ENCODE measurements at places on chromosomes 2 and 18.

DNA sequence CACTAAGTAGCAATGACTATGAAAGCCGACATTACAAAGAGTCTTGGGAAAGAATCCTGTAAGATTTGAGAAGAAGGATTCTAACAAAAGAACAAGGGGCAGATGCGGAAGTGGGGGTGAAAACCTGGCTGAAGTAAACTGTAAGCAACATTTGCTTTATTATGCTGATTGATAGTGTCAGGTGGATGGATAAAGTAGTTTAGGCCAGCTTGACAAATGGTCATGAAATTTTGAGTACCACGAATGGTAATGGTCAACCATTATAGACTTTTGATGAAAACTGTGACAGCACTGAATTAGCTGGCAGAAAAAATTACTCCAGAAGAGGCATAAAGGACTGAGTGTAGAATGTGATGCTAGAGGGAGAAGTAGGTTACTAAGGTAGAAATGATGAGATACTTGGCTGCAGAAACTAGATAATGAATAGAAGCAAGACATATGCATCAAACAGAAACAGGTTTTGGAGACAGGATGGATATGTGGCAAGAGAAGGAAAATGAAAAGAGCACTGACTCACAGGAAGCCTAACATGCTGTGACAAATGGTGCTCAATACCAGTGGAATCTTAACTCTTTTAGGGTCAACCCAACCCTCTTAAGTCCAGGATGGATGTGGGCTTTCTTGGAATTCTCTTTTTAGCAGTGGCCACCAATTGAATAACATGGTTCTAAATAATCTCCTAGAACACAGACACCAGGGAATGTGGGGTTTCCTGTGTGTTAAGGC lies 6.8 kb downstream of the THUMPD2 start:
- DNase-seq, result no peak

GRCh38 chr2:177516824-177517544 lies 124.4 kb downstream of the AGPS start:
- DNase-seq, result no peak

GRCh38 chr2:157477919-157478318 lies 34.0 kb upstream of the CYTIP start:
- DNase-seq, result no peak

- DNase-seq, result no peak
Measured at GRCh38 chr2:135585586-135585985, 54.3 kb downstream of the R3HDM1 start.

DNA sequence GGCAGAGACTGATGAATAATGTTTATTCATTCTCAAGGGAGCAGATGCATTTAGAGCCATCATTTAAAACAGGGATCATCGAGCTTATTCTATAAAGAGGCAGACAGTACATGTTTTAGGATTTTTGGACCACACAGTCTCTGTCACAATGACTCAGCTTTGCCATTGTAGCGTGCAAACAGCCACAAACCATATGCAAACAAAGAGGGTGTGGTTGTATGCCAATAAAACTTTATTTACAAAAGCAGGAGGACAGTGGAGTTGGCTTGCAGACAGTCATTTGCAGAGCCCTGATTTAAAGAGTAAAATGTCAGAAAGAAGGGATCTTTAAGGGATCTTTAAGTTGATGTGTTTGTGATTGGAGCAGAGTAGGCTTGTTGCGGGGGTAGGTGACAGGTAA lies 51.5 kb downstream of the SMIM21 start:
- no peak for DNase-seq

DNA sequence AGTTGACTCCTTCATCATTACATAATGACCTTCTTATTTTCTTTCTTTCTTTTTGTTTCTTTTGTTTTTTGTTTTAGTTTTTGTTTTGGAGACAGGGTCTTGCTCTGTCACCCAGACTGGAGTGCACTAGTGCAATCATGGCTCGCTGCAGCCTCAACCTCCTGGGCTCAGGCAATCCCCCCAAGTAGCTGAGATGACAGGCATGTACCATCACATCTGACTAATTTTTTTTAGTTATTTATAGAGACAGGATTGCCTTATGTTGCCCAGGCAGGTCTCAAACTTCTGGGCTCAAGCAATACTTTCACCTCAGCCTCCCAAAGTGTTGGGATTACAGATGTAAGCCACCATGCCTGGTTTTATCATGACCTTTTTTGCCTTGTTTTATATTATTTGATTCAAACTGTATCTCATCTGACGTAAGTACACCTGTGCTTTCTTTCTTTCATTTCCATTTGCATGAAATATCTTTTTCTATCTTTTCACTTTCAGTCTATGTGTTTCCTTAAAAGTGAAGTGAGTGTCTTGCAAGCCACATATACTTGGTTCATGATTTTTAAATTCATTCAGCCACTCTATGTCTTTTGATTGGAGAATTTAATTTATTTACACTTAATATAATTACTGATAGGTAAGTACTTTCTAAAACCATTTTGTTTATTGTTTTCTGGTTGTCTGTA lies 39.1 kb downstream of the SP100 start:
- no peak for DNase-seq

DNA sequence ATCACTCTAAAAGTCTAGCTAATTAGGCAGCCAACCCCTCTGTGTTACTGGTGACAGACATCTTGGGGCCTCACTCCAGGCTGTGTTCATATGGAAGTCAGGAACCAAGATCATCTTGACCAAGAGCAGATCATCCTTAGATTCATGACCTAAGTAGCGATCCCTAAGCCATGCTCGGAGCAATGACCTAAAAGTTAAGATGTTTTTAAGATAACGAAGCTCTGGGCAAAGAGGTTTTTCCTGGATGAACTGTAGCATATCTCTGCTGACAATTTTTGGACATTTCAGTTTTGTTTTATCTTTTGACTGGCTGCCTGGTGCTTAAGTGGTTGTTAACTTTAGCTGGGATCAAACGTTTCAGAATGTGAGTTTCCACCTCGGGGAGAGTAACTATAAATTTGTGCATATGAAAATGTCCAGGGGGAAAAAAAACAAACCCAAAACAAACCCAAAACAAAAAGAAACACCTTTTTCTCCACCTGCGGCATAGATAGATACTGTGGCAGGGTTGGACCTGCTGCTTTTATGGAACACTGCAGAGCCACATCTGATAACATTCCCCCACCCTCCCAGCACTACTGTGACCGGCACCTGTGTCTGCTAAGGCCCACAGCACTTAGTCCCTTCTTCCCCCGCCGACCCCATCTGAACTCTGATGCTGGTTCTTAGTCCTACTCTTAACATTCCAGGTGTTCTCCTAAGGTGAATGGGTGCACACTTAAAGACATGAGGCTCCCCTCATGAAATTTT lies 45.5 kb downstream of the EPAS1 start:
- no peak for DNase-seq

- no peak for DNase-seq
Measured at GRCh38 chr2:63764630-63765029, 77.1 kb upstream of the UGP2 start.

DNA sequence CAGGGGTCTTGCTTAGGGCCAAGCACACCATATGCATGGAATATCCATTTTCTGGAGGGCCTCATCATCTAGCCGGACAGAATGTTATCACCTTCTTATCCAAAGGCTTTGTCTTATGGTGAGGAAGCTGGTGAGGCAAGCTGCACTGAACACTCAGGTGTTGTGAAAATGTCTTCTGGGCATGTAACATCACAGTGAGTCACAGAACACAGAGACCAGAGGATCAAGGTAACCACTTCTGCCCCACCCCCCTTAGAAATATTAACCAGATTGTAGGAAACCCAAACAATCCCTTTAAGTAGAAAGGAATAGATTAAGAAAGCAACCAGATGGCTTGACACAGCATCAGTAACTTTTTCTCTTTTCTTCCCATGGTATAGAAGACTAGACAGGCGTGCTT lies 51.1 kb downstream of the MYO5B start:
- no peak for DNase-seq

DNA sequence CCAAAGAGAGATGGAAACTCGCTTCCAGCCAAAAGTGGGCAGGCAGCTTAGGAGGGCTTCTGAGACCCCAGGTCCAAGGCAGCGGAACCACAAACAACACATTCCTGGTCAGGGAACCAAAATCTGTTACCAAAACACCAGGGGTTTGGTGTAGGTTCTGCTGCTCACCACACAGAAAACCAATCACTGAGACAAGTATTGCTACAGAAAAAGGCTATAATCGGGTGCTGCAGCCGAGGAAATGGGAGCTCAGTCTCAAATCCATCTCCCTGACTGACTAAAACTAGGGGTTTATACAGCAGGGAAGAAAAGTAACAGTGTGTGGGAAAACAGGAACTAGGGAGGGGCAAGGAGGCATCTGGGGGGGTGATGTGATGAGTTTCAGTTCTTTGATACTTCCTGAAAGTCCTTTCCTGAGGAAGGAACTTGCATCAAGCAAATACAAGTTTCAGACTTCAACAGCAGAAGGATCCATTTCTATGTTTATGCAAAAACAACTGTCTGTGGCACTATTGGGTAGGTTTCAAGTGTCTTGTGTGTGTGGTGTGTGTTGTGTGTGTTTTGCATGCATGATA lies 108.0 kb downstream of the FAM168B start:
- DNase-seq, result no peak

GRCh38 chr2:107553539-107553938 lies 273.2 kb upstream of the RGPD4 start:
- no peak for DNase-seq

DNA sequence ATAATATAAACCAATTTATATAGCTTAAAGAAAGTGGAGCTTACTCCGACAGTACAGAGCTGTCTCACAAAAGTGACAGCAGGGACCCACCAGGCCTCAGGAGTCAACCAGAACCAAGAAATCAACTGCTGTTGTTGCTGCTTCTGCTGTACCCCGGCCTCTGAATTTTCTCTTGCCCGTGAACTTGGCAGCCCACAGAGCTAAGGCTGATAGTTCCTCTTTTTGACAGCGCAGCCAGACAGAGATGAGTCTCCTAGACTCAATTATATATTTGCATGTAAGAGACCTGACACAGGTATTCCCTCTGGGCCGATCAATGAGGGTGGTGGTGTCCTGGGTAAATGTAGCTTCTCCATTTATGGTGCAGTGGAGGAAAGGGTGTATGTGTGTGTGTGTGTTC lies 109.4 kb downstream of the KCTD1 start:
- DNase-seq, result no peak

- DNase-seq, result no peak
Measured at GRCh38 chr2:174840436-174840835, 76.2 kb upstream of the CHRNA1 start.

DNA sequence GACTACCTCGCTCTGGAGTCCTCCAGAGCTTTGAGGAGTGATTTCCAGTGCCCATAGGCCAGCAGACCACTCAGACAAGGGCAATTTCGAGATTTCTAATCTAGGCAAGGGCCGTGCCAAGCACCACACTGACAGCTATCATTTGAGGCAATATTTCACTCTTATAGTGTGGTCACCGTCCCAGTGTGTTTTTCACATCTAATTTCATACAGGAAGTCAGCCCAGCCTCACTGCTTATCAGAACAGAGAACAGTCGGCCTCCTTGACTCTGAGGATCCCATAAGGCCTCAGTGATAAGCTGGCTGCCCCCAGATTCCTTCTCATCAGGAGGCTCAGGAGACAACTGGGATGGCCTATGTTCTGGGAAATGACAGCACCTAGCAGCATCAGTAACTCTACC lies 581 bp downstream of the CAPN14 start:
- no peak for DNase-seq

DNA sequence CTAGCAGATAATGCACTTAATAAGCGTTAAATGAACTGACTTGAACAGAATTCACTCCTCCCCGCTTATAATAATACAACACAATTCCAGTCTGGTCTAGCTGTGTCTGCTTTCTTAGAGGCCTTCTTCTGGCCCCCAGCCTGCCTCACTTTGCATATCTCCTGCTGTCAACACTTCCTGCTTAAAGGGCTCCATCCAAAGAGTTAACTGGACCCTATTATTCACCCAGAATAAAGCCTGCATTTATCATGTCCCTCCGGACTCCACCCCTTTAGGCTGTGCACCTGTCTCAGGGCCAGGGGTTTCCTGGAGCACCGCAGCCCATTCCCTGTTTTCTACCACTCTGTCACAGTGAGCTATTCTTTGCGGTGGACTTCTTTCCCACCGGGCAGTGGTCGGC lies 292.8 kb upstream of the FBXO11 start:
- DNase-seq, result no peak

DNA sequence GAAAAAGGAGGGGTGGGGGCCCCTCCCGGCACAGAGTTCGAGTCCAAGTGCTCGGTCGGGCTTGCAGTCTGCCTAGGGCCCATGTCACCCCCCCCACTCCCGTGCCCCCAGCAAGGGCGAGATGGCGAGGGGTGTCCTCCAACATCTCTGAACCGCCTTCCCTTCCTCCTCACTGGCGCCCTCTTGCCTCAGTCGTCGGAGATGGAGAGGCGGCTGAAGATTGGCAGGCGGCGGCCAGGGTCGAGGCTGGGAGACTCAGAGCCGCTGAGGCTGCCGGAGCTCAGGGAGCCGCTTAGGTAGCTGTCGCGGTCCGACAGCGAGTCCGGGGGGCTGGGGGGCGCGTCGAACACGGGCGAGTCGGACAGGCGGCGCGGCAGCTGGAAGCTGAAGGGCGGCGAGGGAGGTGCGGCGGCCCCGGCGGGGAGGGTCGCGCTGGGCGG lies 2.3 kb downstream of the ZFP36L2 start:
- DNase-seq, result no peak

- DNase-seq, result no peak
Measured at GRCh38 chr2:160322320-160322719, 122.2 kb upstream of the ITGB6 start.

DNA sequence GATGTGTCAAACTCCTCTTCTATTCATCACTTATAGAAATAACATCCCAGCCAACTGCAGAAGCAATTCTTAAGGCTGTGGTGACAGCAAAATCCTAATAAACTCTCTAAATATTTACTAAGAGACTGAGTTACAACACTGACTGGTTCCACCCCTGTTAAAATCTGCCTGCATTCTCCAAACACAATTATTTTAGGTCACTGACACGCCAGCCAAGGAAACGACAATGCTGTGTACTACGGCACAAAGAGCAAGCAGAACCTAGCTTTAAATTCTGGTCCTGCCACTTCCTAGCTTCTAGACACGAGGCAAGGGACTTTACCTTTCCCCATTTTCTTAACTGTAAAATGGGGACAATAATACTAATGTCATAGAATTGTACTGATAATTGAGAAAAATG lies 4.1 kb downstream of the CYRIA start:
- no peak for DNase-seq

- DNase-seq, result no peak
Measured at GRCh38 chr2:26668856-26669750, 23.4 kb upstream of the KCNK3 start.

GRCh38 chr2:157267476-157267875 lies 10.0 kb downstream of the GALNT5 start:
- DNase-seq, result no peak

DNA sequence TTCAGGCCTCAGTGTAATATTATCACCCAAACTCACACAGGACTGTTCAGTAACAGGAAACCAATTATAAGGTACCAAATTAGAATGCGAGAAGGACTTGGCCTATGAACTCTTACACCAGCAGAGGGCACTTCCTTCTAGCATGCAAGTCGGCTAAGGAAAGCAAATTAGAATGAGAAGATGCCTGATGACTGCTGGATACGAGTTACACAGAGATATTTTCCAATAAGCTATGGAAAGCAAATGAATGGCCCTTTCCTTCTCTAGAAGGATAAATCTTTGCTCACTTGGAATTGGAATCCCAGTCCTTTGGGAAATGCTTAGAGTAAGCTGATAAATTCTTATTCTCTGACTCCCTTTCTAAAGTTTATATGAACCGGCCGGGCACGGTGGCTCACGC lies 109.8 kb downstream of the AP1S3 start:
- DNase-seq, result no peak

GRCh38 chr2:107242811-107243210 lies 356.8 kb upstream of the ST6GAL2 start:
- DNase-seq, result no peak
